Stimulated activated naive B cell treated with anti-CD40 and anti-IgM and Interleukin-4, amounts not matched to agents 10 μg/mL and 1 μg/mL and 100 μg/mL, for 72 hours (primary cell): ENCODE measurements at places on chromosomes 2 and 18.

DNA sequence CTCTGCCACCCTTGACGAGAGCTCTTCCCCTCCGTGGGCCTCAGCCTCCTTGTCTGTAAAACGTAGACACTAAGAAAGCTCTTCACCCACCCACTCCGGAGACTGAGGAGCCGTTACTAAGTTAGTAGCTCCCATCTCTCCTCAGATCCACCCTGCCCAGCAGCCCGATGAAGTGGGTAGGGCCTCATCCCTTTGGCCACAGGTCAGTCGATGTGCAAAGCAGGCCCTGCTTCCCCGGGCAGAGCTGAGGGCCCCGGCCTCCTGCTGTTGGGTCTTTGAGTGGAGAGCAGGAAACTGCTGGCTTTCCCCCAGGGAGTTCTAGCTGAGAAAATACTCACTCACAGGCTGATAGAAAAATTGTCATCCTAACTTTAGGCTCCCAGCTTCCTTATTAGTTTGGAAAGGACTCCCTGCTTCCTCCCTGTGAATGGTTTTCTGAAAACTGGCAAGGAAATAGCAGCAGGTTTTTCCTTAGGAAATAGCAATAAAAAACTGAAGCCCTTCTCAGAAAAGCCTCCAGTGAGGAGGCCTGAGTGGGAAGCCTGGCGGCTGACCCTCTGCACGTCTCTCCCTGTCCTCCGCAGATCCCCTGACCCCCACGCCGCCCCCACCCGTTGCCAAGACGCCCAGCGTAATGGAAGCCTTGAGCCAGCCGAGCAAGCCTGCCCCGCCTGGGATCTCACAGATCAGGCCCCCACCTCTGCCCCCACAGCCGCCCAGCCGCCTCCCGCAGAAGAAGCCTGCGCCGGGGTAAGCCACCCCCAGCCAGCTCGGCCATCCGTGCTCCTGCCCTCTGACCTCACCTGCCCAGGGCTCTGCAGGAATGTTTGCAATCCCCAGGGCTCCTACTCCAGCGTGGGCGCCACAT lies 30.2 kb downstream of the ITGB1BP1 start:
- no peak for DNase-seq

DNA sequence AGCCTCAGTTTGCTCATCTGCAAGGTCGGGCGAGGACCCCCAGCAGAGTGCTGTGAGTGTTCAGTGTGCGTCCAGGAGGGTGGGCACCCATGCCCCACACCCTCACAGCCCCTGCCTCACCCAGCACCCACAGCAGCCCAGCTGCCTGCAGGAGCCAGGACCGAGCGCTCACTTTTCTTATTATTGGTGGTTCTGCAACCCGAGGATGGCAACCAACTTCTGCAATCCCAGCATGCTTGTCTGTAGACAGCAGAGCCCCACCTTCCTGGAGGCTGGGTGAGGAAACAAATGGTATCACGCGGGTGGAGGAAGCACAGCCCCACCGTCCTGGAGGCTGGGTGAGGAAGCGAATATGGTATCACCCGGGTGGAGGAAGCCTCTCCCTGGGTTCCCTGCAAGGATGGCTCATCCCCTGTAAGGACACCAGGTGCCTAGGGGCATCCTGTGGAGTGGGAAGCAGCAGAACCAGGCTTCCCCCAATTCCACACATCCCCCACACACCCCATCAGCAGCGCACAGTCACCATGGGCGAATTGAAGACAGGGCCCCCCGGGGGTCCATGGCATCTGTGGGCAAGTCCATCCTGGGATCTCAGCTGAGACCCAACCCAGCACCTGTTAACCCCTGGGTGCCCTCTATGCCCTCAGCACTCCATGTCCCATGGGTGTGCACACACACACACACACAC lies 220.5 kb upstream of the RAB6C start:
- no peak for DNase-seq

DNA sequence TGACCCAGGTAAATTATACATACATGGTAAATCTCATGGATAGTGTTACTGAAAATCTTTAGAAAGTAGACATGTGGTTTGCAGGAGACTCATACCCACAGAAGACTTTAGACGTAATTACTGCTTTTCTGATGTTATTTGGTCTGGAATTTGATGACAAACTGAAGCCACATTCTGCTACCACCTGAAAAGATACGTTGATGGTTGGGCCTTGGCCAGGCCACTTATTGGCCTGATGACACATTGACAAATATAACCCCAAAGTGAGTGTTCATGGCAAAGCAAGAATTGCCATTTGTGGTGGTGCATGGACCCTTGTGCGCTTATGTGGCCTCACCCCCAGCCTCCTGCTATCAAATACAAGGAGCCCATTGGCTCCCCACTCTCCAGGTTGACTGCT lies 155.6 kb downstream of the METTL4 start:
- DNase-seq = no peak

DNA sequence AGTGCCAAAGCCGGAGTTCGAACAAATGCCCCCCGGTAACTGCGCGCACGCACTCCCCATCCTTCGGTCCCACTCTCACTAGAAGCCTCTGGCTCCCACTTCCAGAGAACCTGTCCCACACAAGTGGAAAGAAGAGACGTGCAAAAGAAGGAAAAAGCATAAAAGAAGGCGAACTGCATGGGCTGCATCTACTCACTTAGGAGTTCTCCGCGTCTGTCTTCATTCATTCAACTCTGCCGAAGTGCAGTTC lies 312 bp downstream of the NR4A2 start:
- no peak for DNase-seq

DNA sequence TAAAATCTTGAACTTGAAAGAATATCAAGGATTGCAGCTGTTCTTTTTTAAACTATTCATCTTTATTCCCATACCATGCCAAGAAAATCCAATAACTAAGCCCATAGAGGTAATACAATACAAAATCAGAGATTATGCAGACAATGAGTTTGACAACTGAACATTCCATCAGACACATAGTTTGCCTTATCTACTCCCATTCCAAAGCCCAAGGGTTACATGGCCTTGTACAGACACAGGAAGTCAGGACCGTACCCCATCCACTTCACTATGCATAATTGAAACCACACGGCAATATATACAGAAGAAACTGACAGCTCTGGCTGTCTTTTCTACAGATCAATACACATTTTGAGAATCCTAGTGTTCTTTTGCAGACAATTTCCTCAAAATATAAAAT lies 181.3 kb downstream of the TMX3 start:
- no peak for DNase-seq

DNA sequence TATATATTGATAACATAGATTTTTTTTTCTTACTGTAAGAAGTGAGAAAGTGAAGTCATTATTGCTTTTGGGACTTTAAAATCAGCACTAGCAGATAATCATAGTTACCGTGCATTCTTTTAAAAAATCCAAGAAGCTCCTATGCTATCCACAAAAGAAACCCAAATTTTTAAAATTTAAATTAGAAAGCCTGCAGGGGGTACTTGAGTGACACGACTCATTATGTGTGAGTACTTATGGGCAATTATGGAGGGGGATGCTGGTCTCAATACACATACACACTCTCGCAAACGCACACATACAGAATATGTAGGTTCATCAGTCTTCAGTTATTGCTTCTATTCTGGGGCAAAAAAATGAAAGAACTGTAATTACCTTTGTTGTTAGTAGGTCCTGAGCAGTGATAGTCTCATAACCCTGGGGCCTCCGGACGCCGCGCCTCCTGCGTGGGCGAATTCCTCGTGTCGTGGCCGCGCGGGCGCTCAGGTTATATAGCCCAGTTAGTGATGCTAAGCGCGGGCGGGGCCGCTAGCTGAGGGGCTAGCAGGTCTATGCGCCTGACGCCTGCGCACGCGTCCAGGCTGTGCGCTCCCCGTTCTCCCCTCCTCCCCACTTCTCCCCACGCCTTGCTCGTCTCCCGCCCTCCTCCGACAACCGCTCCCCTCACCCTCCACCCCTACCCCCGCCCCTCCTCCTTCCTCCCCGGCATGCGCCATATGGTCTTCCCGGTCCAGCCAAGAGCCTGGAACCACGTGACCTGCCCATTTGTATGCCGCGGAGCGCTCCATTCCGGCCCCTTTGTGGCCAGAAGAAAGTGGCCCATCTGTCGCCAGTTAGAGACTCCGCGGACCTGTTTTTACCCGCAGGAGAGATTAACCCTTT lies at the start of gene NEUROD1:
Gene NEUROD1, minus strand, starts transcription at position 463 of the 882 bp plus-strand sequence. CDS start 1,657 bp downstream, outside the sequence.
- DNase-seq = no peak

DNA sequence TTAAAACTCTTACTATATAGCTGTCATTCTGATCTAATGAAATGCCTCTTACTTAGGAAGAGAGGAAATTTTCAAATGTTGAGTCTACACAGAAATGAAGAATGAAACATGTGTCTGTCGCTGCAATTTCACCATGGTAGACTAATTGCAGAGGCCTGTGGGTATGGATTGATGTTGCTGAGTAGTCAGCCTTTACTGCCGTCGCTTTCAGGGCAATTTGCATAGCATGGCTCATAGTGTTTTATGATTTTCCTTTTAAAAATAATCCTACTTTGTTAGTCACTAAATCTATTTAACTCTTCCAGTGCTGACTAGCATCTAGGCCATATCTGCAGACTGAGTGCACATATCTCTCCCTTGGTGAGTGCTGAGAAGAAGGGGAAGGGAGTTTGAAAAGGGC lies 819.2 kb downstream of the SATB2 start:
- DNase-seq = no peak

DNA sequence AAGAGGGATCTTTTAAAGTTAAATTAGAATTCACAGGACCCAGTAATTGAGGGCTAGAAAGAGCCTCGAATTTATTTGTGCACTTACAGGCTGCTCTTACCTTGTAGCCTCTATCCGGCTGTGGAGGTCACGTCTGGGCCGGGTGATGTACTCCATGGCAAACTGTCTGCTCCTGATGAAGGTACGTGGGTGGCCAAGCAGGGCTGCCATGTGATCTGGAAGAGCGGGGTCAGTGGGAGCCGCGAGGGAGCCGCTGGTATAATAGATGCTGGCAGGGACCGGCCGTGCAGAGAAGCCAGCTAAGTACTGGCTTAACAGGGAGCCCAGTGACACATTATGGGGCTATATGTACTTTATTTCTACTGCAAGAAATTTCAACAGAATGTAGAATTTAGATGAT lies 59.2 kb downstream of the ADI1 start:
- DNase-seq = no peak

GRCh38 chr18:44741511-44741910 lies 60.8 kb downstream of the SETBP1 start:
- DNase-seq = no peak

- no peak for DNase-seq
Measured at GRCh38 chr2:206804326-206804725, 38.9 kb downstream of the FASTKD2 start.

DNA sequence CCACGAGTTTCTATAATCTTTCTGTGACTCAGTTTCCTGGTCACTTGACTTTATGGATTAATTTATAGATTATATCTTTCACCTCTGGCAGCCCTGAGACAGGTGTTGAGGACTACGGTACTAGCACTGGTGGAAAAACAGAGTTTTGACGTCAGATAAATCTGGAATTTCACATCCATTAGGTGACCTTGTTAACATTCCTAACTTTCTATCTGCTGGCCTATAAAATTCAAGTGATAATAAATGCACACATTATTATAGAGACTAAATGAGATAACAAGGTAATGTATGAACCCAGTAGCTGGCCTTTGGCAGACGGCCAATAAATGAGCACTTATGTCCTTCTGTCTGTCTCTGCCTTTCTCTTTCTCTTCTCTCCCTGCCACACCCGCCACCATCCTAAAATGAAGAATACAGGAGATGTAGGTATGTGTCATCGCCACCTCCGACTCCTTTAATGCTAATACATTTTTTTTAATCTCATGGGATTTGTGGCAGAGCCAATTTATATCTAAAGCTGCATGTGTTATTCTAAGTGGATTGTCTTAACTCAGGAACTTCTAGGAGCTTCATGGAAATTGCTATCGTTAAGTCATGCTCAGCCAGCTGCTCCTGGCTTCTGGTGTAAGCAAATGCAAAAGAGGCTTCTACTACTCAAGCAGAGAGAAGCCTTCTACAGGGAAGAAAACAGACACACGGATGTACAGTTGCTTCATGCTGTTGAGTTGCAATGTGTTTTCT lies 2.3 kb downstream of the TM4SF20 start:
- DNase-seq = no peak

- no peak for DNase-seq
Measured at GRCh38 chr18:61820882-61821281, 71.9 kb downstream of the RNF152 start.

- no peak for DNase-seq
Measured at GRCh38 chr18:41695441-41695840, 259.6 kb upstream of the PIK3C3 start.

DNA sequence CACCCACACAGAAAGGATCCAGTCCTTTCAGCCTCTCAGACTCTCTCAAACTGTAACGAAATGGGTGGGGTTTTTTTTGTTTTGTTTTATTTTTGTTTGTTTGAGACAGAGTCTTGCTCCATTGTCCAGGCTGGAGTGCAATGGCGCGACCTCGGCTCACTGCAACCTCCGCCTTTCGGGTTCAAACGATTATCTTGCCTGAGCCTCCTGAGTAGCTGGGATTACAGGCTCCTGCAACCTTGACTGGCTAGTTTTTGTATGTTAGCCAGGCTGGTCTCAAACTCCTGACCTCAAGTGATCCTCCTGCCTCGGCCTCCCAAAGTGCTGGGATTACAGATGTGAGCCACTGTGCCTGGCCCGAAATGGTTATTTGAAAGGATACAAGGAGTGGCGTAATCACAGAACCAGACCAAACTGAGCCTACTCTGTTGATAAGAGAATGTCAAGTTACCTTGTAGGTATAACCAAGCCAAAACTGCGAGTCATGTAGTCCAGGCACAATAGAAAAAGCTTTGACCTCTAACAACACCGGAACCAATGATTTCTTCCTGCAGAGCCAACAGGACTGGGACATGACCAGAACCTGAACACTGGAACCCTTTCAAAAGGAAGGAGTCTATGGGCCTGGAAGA lies 72.5 kb downstream of the NCAPH start:
- no peak for DNase-seq

DNA sequence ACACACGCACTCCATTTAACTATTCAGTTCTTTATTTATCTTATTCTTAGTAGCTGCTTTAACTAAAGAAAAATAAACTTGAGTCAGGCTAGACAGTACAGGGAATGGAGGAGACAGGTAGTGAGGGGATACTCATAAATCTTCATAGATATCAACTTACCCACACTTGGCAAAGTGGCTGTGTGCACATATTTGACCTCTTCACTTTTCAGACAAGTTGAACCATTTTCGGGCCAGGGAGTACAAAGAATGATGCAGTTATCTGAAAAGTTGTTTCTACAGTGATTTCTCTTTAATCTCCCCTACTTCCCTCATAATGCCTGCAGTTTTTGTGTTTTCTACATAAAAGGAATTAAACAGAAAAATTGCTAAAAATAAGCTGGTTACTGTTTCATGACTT lies 307.5 kb downstream of the GULP1 start:
- no peak for DNase-seq

- DNase-seq = peak; percentile 1
Measured at GRCh38 chr2:132953771-132954170, 283.8 kb upstream of the LYPD1 start.

- DNase-seq = no peak
Measured at GRCh38 chr2:168478206-168478605, 22.1 kb downstream of the CERS6 start.

GRCh38 chr18:47842836-47843235 lies 87.6 kb downstream of the SMAD2 start:
- no peak for DNase-seq
